Activated T-cell treated with anti-CD3 and anti-CD28 coated beads for 1 hour (primary cell): ENCODE measurements at places on chromosomes 6 and 20.
A peak's percentile ranks its signal among the peaks of the same experiment; 100 is the strongest.

DNA sequence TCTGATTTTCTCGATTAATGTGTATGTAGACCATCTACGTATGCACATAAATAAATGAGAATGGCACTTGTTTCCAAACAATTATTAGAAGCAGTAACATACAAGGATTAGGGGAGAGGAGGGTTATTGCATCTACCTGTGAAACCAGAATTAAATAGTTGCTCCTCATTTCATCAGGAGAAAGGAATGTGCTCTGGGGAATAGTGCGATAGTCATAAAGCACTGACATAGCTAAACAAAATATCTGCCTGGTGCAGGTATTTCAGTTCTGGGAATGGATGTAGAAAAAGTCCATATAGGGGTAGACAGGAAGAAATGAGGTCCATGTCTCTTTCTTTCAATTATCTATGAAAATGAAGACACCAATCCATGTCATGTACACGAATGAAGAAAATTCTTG, 1.6 kb upstream of the ID4 start:
- DNase-seq = no peak

GRCh38 chr6:115675443-115675842, 385.2 kb downstream of the FRK start:
- DNase-seq = no peak

DNA sequence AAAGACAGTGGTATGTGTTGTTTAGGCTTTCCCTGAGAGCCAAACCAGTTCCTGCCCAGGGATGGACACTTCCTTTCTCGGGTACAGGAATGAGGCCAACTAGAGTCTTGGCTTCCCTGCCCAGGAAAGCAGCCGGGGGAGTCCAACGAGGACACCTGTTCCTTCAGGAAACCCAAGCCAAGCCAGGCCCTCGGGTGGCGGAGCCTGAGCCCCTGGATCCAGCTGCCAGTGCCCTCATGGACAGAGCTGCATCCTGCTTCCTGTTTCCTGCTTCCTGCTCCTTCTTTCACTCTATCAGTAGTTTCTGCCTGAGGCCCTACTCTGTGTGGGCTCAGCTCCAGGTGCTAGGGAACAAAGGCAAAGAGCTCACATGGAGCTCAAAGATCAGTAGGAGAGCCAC, 7.9 kb upstream of the SIRPA start:
- DNase-seq = no peak

GRCh38 chr6:89944181-89944755, 50.0 kb downstream of the GJA10 start:
- no peak for DNase-seq

- no peak for DNase-seq
Measured at GRCh38 chr6:67141005-67141404, 1434.0 kb upstream of the EYS start.

DNA sequence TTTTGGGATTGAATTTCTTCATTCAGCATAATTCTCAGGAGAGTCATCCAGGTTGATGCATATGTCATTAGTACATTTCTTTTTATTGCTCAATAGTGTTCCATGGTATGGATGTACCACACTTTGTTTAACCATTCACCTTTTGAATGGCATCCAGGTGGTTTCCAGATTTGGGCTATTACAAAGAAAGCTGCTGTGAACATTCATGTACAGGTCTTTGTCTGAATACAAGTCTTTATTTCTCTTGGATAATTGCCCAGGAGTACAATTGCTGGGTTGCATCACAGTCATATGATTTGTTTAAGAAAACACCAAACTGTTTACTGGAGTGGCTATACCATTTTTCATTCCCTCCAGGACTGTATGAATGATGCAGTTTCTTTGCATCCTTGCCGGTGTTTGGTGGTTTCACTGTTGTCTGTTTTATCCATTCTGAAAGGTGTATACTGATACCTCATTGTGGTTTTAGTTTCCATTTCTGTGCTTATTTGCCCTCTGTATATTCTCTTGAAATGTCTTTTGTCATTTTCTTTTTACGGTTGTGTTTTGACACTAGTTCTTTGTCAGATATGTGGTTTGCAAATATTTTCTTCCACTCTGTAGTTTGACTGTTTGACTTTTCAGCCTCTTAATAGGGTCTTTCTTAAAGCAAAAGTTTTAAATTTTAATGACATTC, 8.8 kb downstream of the CDKAL1 start:
- DNase-seq = no peak

GRCh38 chr6:40992746-40993145, 46.3 kb downstream of the UNC5CL start:
- no peak for DNase-seq

DNA sequence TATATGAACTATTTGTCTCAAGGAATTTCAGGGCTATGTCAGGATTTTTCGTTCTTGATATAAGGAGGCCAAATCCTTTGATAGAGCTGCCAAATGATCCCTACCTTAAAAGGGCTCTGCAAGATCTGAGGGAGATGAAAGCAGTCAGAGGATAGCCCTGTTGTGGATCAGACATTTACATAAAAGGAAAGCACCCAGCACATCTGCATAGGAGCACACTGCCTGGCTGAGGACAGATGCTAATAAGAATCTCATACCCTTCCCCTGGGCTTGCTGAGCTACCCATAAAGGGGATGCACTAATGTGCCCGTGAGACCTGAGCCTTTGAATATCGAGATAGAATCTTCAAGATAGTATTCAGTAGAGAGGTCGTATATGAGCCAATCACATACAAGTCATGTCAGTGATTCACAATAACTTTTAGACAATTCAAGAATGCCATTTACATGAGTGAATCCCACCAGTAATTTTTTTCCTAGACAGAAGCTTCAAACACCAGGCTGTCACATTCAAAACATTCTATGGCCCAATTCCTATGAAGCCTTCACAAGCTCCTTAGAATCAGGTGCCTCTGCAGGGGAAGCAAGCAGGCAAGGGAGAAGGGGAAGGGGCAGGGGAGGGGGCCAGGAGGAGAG, 71.1 kb downstream of the STMND1 start:
- DNase-seq = no peak

GRCh38 chr6:133157995-133158394, 83.2 kb upstream of the EYA4 start:
- DNase-seq = no peak

- DNase-seq = peak; percentile 12
Measured at GRCh38 chr6:57221191-57221935, 744 bp downstream of the RAB23 start.

DNA sequence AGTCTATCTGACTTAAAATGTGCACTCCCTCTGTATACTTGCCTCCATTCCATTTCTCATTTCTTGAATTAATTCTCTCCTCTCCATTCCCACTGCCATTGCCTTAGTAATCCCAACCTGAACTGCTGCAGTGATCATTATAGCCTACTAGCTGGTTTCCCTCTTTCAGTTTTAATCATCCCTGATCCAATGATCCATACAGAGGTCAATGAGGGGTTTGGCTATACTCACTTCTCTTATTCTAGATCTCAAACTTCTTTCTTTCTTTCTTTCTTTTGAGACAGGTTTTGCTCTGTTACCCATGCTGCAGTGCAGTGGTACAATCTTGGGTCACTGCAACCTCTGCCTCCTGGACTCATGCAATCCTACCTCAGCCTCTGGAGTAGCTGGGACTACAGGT, 17.6 kb downstream of the MAP3K7 start:
- no peak for DNase-seq

DNA sequence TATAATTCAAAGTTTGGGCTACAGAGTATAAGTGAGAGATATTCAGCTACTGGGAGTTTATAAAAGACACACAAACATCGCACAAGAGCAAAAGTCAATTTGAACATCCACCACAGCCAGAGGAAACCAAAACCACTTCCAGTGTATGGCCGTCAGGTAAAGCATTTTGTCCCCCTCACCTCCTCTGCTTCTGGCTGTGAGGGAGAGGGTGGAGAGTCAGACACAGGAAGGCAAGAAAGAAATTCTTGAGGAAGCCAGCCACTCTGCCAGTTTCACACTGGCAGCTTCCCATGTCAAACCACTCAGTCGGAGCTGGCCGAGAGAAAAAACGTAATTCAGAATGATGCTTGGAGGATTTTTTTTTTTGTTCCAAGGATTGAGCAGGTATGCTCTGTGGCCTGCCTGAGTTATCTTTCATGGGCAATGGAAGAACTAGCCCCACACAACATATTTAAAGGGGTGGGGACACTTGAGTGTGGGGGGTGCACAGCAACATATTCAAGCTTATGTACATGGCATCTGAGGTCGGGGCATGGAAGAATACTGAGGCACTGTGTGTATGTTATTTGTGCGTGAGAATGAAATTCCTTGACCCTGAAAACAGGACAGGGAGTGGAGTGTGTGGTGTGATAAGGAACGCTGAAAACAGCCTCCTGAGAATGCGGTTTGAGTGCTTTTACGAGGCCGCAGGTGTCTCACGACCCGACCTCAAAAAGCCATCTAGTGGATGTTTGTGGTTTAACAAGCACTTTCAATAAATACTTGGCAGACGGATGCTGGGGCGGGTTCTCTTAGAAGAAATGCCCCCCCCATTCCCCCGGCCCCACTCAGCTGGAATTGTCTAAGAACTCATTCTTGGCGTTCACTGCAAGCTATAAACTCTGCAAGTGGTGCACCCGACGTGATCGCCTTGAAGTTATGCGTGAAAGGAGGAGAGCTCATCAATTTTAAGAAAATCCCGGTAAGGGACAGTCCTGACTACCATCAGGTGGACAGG, 27.5 kb upstream of the ZBTB22 start:
- DNase-seq = peak; percentile 41

- DNase-seq = no peak
Measured at GRCh38 chr6:39209911-39210310, 19.4 kb downstream of the KCNK5 start.

DNA sequence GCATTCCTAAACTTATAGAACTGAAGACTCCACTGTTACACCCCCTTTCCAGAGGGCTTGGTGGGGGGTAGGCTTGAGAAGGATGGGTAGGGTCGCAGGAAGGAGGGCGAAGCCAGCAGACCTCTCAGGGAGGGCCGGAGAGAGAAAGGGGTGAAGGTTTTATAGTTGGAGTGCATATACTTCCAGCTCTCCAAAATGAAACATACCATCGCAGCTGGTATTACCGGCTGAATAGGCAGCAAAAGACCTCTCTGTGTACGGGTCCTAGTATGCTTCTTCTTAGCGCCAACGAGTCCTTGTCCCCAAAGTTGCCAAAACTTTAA, 1.0 kb upstream of the VGLL2 start:
- DNase-seq = no peak
